ENCODE measurements at places on chromosomes 4 and X.

- no peak for DNase-seq
Measured at GRCh38 chr4:68267433-68267944, 22.0 kb upstream of the TMPRSS11B start.

GRCh38 chrX:4690521-4690920 lies 977.1 kb upstream of the PRKX start:
- DNase-seq = no peak

GRCh38 chr4:85681221-85681657 lies 206.3 kb downstream of the ARHGAP24 start:
- no peak for DNase-seq

DNA sequence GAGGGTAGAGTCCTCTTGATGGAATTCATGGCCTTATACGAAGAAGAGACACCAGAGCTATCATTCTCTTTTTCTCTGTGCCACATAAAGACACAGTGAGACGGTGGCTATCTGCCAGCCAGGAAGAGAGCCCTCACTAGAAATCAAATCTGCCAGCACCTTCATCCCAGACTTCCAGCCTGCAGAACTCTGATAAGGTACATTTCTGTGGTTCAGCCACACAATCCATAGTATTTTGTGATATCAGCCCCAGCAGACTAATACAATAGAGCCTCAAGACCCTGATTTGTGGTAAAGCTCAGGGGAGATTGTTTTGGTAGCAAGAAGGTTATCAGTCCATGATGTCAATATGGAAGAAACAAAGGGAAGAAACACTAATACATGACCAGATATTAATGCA lies 1213.2 kb downstream of the NLGN4X start:
- no peak for DNase-seq

DNA sequence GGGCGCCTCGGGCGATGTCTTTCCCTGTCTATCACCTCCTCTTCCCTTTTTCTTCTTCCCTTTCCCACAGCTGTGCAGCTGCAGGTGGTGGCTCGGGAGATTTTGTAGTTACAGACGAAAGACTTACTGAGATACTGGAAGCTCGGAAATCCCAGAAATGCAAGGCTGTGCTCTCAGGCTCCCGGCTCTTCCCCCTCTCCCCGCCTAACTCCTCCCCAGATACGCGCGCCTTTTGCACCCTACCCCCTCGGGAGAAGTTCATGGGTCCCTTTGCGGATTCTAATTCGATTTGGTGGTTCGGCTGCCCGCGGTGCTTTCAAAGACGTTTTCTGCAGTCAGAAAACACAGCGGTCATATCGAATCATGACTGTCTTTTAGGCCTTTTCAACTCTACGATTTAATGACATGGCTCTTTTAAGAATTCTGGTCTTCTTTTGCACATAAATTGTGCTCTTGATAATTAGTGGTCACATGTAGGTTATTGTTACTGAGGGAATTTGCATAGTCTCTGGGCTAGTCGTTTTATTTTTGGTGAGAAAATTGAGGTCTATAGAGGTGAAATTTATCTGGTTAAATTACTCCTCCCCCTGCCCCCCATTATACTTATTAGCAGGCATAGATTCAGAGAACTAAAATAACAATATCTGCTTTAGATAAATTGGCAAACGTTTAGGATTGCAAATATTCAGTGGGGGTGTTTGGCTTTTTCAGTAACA lies 1.6 kb downstream of the SEPTIN11 start:
- peak; percentile 62 for DNase-seq

GRCh38 chr4:6268650-6269615 lies 717 bp upstream of the WFS1 start:
- DNase-seq = no peak
